ENCODE measurements at places on chromosomes 7 and 10.
A peak's percentile ranks its signal among the peaks of the same experiment; 100 is the strongest.

DNA sequence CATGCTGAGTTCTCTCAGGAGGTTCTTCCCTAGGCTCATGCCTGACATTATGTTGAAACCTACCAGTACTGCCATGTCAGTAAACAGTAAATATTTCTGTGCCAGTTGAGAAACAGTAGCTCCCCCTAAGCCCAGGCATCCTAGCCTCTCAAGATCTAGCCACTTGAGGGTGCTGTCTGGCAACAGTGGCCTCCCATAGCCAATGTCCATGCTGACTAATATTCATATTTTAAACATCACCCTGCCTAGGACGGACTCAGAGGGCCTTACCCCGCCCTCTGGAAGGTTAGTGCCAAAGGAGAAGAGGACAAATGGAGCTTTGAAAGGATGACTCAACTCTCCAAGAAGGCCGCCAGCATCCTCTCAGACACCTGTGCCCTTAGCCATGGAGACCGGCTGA, 7.7 kb downstream of the ACSM6 start:
- no peak overlapping the region for H3K27ac ChIP-seq
- no peaks in the 10 kb centered on the region for H3K36me3 ChIP-seq
- H3K4me3 ChIP-seq: no peak overlapping the region
- no peaks in the 10 kb centered on the region for H3K4me1 ChIP-seq
- DNase-seq: no peak
- no peaks in the 10 kb centered on the region for H3K27me3 ChIP-seq

GRCh38 chr10:22319547-22319979, 1.3 kb upstream of the BMI1 start:
- no peaks in the 10 kb centered on the region for H3K36me3 ChIP-seq
- H3K27me3 ChIP-seq: peaks cover 3% of the 10 kb centered on the region
- no peak overlapping the region for H3K27ac ChIP-seq

GRCh38 chr7:146728611-146729010, 612.0 kb downstream of the CNTNAP2 start:
- no peak overlapping the region for H3K27ac ChIP-seq
- no peaks in the 10 kb centered on the region for H3K4me1 ChIP-seq
- H3K27me3 ChIP-seq: no peaks in the 10 kb centered on the region
- no peak overlapping the region for H3K4me3 ChIP-seq
- H3K36me3 ChIP-seq: no peaks in the 10 kb centered on the region

- DNase-seq: no peak
- H3K4me1 ChIP-seq: no peaks in the 10 kb centered on the region
- H3K36me3 ChIP-seq: no peaks in the 10 kb centered on the region
- H3K27me3 ChIP-seq: no peaks in the 10 kb centered on the region
- no peak overlapping the region for H3K4me3 ChIP-seq
- no peak overlapping the region for H3K27ac ChIP-seq
Observed at GRCh38 chr7:45700556-45700955, 126.4 kb downstream of the ADCY1 start.

DNA sequence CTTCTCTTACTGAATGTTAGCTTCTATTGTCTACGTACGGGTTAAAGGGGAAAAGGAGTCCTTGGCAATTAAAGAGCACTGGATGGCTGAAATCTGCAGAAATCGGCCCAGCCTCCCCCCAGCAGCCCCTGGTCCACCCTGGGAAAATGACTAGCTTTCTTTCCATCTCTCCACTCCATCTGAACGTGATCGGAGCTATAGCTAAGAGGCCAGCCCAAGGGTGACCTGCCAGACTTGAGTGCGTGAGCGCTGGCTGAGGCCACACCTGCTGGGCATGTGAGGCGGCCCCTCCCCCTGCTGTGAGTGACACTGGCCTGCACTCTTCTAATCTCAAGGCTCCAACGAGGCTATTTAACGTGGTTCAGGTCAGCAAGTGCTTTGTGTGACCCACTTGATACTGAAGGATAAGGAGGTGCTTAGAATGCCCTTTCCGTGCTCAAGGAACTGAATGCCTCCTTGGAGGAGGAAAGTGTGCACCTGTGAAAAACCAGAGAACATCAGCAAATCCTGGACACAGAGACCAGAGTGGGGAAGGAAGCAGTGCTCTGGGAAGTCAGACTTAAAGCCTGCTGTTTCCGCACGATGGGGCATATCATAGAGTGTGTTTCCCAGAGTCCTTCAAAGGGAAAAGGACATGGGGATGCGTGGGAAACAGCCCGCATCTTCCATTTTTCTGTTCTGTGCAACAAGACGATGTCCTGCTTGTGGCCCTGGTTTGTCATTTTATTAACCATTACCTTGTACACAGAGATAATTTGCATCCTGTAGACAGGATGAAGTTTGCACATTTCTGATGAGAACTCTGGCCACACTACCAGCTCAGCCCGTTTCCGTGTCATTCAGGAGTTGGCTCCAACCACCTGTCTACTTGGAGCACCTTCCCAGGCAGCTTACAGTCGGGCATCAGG, 12.5 kb upstream of the MNX1 start:
- H3K36me3 ChIP-seq: no peaks in the 10 kb centered on the region
- H3K4me3 ChIP-seq: no peak overlapping the region
- H3K27me3 ChIP-seq: peaks cover 25% of the 10 kb centered on the region
- peaks cover 1% of the 10 kb centered on the region for H3K4me1 ChIP-seq
- H3K27ac ChIP-seq: no peak overlapping the region

DNA sequence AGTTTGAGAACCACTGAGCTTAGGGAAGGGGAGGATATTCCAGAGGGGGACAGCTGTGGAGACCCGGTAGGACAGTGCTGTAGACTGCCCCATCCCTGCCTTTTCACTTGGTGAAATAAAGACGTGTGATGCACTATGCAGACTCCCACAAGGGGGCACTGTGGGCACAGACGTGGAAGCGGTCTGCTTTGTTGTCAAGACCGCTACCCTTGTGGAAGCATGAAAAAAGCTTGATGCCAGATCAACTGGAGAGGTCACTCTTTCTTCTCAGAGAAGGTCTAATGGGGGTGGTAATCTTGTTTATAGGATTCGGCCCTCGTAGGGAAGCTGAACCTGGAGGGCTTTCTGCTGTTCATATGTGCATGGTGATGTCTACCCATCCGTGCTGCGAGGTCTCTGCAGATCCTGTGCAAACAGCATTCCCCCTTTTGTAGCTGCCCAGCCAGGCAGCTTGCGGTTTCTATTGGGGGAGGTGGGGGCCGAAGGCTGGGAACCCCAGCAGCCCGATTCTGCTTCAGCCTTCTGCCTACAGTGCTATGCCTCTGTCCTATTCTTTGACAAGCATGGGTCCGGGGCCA, 13.7 kb downstream of the RPS24 start:
- H3K4me3 ChIP-seq: no peak overlapping the region
- H3K27me3 ChIP-seq: no peaks in the 10 kb centered on the region
- H3K4me1 ChIP-seq: peaks cover 17% of the 10 kb centered on the region
- no peak for DNase-seq
- H3K27ac ChIP-seq: no peak overlapping the region

DNA sequence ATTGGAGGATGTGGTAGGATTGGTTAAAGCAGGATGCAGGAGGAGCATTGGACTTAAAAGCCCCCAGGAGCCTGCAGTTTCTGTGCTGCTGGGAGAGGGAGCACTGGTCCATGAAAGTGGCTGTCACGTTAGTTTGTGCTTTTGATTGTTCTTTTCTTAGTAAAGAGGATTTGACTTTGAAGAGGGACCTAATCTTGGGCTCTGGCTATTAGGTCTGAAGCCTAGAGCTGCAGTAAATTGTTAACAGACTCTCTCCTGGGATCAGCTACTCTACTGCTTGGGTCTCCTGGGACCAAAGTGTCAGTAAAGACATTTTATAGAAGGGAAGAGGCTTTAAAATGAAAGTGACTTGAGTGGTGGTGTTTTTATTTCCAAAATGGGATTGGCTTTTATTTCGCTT, 3.7 kb downstream of the ZFYVE27 start:
- H3K4me1 ChIP-seq: peaks cover 10% of the 10 kb centered on the region
- H3K27me3 ChIP-seq: no peaks in the 10 kb centered on the region
- H3K27ac ChIP-seq: no peak overlapping the region
- H3K4me3 ChIP-seq: peak overlapping the region; percentile 45
- peaks cover 11% of the 10 kb centered on the region for H3K36me3 ChIP-seq

- peak overlapping the region; percentile 78 for H3K27ac ChIP-seq
- H3K36me3 ChIP-seq: peaks cover 18% of the 10 kb centered on the region
- H3K4me3 ChIP-seq: no peak overlapping the region
- peaks cover 6% of the 10 kb centered on the region for H3K4me1 ChIP-seq
Observed at GRCh38 chr10:7184660-7185366, 226.0 kb downstream of the SFMBT2 start.

GRCh38 chr10:133324198-133324792, 12.4 kb downstream of the CALY start:
- peaks cover 4% of the 10 kb centered on the region for H3K27me3 ChIP-seq
- H3K4me3 ChIP-seq: no peak overlapping the region
- no peaks in the 10 kb centered on the region for H3K4me1 ChIP-seq
- DNase-seq: no peak

GRCh38 chr7:7705318-7705717, 13.1 kb downstream of the RPA3 start:
- H3K36me3 ChIP-seq: no peaks in the 10 kb centered on the region
- H3K4me3 ChIP-seq: no peak overlapping the region
- no peak for DNase-seq
- no peak overlapping the region for H3K27ac ChIP-seq

DNA sequence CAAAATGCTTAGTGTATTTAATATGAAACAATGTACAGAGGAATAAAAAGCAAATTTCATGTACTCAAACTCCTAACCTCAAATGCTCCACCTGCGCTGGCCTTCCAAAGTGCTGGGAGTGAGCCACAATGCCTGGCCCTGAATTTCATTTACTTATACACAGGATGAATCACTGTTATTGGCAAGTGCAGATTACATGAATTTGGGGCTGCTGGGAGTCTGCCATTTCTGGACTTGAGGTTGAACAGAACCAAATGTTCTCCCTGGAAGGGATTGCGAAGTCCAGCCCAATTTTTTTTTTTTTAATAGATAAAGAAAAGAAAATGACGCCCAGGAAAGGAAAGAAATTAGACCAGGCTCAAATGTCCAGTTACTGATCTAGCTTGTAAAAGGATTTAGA, 6.8 kb upstream of the CSTF2T start:
- H3K27ac ChIP-seq: no peak overlapping the region
- no peaks in the 10 kb centered on the region for H3K27me3 ChIP-seq
- H3K4me3 ChIP-seq: no peak overlapping the region
- no peaks in the 10 kb centered on the region for H3K36me3 ChIP-seq

DNA sequence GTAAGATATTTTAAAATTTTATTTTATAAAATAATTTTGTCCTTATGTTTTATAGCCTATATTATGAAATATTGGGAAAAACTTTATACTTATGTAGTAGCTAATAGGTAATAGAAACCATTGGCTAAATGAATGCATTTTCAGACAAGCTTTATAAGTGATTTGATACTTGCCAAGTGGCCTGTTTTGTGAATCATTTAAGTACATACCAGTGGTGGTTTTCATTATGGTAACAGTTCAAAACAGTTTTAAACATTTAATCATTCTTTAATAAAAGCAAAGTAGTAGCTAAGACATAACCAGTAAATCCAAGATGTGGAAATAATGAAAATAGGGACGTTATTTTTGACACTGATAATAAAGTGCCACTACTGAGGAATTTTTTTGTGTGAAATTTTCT, 182.2 kb downstream of the PHF14 start:
- H3K4me1 ChIP-seq: no peaks in the 10 kb centered on the region
- no peaks in the 10 kb centered on the region for H3K36me3 ChIP-seq
- no peak overlapping the region for H3K27ac ChIP-seq
- no peak overlapping the region for H3K4me3 ChIP-seq
- H3K27me3 ChIP-seq: no peaks in the 10 kb centered on the region

- no peaks in the 10 kb centered on the region for H3K27me3 ChIP-seq
- H3K4me1 ChIP-seq: no peaks in the 10 kb centered on the region
- H3K36me3 ChIP-seq: no peaks in the 10 kb centered on the region
- no peak for DNase-seq
Observed at GRCh38 chr7:45686441-45687184, 112.4 kb downstream of the ADCY1 start.

- no peaks in the 10 kb centered on the region for H3K4me1 ChIP-seq
- no peaks in the 10 kb centered on the region for H3K27me3 ChIP-seq
- no peak overlapping the region for H3K27ac ChIP-seq
- no peak overlapping the region for H3K4me3 ChIP-seq
Observed at GRCh38 chr10:4326647-4327046, 499.4 kb upstream of the AKR1E2 start.

GRCh38 chr7:84469034-84469433, 274.4 kb upstream of the SEMA3A start:
- no peaks in the 10 kb centered on the region for H3K27me3 ChIP-seq
- H3K4me3 ChIP-seq: no peak overlapping the region
- H3K36me3 ChIP-seq: no peaks in the 10 kb centered on the region
- no peak for DNase-seq

GRCh38 chr10:37222046-37222445, 96.6 kb downstream of the ANKRD30A start:
- no peak for DNase-seq
- no peaks in the 10 kb centered on the region for H3K27me3 ChIP-seq
- H3K36me3 ChIP-seq: no peaks in the 10 kb centered on the region
- no peak overlapping the region for H3K27ac ChIP-seq

GRCh38 chr10:4141471-4141870, 356.5 kb upstream of the KLF6 start:
- DNase-seq: no peak
- H3K4me3 ChIP-seq: no peak overlapping the region
- H3K27me3 ChIP-seq: no peaks in the 10 kb centered on the region
- H3K27ac ChIP-seq: no peak overlapping the region
- no peaks in the 10 kb centered on the region for H3K36me3 ChIP-seq
- peaks cover 3% of the 10 kb centered on the region for H3K4me1 ChIP-seq

- H3K4me1 ChIP-seq: no peaks in the 10 kb centered on the region
- no peaks in the 10 kb centered on the region for H3K27me3 ChIP-seq
- no peaks in the 10 kb centered on the region for H3K36me3 ChIP-seq
- no peak overlapping the region for H3K4me3 ChIP-seq
Observed at GRCh38 chr10:14779001-14779651, 4.4 kb upstream of the FAM107B start.

- no peaks in the 10 kb centered on the region for H3K36me3 ChIP-seq
- no peaks in the 10 kb centered on the region for H3K27me3 ChIP-seq
- H3K27ac ChIP-seq: no peak overlapping the region
- no peak overlapping the region for H3K4me3 ChIP-seq
- no peak for DNase-seq
Observed at GRCh38 chr10:43224321-43224720, 42.5 kb downstream of the RASGEF1A start.

GRCh38 chr10:99551158-99551557, 18.4 kb downstream of the NKX2-3 start:
- peaks cover 2% of the 10 kb centered on the region for H3K27me3 ChIP-seq
- peaks cover 10% of the 10 kb centered on the region for H3K4me1 ChIP-seq
- no peaks in the 10 kb centered on the region for H3K36me3 ChIP-seq
- H3K27ac ChIP-seq: no peak overlapping the region

DNA sequence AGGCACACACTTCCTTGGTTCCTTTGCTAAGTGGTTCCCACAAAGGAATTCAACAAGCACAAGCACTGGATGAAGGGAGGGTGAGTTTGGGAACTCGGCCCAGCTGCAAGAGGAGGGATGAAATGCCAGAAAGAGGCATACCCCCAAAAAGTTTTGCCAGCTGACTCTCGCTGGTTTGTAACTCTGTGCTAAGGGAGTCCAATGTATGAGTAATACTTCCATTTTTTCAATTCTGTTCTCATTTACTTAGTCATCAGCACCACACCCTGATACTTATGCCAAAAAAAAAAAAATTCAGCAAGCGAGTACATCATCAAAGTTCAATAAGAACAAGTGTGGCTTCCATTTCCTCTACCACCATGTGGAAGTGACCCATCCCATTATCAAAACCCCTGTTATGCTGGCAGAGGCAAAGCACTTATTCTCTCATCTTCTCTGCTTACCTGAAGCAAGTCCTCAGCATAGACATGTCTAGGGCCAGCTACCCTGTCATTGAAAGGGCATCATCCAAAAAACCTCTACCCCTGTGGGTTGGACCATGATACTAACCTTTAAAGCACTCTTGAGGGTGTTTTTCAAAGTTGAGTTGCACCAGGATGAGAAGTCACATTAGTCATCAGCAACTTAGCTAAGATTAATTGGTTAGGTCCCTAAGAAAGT, 6.9 kb upstream of the HYCC1 start:
- no peak overlapping the region for H3K4me3 ChIP-seq
- H3K27me3 ChIP-seq: no peaks in the 10 kb centered on the region
- peaks cover 11% of the 10 kb centered on the region for H3K4me1 ChIP-seq

All from GM12878 (cell line).